ENCODE measurements at places on chromosomes 11 and 22.
A peak's percentile ranks its signal among the peaks of the same experiment; 100 is the strongest.

GRCh38 chr11:10659339-10660216, 34.0 kb downstream of the IRAG1 start:
- ATAC-seq: peak; percentile 22

GRCh38 chr11:75380716-75381420, 18.4 kb upstream of the RPS3 start:
- no peak for ATAC-seq

- ATAC-seq: no peak
Observed at GRCh38 chr11:16883174-16883573, 131.0 kb downstream of the PLEKHA7 start.

DNA sequence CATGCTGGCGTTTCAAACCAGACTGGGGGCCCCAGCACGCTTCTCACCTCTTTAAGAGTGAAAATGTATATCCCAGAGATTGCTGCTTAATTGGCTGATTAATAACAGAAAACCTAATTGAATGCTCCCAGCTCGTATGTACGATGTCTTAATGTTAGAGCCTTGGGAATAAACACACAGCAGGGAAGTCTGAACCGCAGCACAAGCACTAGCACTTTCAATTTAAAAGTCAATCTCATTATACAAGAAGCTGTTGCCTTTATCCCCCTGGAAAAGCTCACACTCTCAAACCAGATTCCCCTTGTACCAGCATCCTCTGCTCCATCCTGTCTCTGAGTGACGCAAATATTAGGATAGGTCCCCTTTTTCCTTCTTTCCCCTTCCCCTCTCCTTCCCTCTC, 449.1 kb downstream of the MN1 start:
- no peak for ATAC-seq

DNA sequence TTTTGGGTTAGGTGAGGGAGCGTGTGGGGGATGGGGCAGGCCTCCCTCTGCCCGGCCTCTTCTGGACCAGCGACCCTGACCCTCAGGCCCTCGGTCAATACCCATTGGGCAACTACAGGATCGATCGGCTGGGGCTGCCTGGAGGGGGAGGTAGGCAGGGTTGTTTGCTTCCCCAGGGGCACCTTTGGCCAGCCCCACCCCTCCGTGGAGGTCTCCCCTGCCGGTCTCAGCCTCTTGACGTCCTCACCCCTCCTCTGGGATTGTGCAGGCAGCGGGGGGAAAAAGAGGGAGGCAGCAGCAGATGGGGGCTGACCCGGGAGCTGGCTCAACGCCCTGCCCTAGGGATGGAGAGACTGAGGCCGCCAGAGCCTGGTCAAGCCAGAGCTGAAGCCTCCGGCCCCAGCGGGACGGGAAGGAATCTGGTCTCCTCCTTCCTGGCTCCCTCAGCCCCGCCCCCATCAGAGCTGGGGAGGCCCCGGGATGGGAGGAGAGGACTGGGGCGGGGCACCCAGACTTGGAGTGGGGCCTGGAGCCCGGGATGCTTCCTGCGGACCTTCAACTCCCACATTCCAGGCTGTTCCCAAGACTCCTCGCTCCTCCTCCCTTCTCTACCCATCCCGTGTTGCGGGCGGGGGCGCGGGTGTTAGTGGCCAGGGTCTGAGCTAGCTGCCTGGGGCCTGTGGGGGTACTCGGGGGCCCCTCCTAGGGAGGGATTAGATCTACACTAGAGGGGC, 14.4 kb upstream of the CDC42EP1 start:
- ATAC-seq: no peak

- no peak for ATAC-seq
Observed at GRCh38 chr11:134503596-134503995, 91.6 kb upstream of the B3GAT1 start.

DNA sequence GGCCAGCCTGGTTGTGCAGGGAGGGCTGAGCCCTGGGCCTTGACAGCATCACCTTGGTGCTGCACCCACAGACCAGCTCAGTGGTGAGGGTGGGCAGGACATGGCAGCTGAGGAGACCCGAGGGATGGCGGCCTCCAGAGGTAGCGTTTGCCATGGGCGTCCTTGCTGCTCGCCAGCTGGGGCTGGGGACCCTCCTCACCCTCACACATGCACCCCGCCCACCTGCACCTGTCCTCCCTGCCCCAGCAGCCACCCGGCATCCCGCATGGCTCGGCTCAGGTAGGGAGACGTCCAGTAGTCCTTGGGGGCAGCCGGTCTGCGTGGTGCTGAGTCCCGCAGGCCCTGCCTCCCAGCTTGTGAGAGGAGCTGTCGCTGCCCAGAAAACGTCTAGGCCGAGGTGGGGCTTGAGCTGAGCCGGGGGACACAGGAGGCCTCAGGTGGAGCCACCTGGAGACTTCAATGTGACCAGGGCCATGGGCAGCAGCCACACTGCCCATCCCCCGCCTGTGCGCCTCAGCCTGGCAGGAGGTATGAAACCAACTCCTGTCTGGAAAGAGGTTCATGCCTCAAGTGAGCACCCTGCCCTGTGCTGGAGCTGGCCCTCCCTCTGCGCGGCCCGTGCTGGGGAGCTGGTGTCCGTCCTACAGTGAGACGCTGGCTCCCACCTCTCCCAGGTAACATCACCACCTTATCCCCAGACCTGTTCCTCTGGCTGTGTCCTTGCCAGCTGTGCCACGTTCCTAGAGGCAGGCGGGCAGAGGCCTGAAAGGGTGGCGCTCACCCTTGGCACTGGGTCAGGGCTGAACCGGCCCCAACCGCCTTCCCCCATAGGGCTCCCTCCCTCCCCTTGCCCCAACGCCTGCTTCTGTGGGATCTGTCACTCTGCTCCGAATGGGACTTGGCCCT, 3.3 kb upstream of the TRABD start:
- ATAC-seq: no peak

- ATAC-seq: no peak
Observed at GRCh38 chr22:49751966-49752597, 75.6 kb downstream of the BRD1 start.

Data from activated CD4-positive, CD25-positive, alpha-beta regulatory T cell treated with anti-CD3 and anti-CD28 coated beads, Interleukin-2, amount 50 U/mL, for 24 hours (primary cell).